ENCODE measurements at places on chromosomes 5 and 9.

DNA sequence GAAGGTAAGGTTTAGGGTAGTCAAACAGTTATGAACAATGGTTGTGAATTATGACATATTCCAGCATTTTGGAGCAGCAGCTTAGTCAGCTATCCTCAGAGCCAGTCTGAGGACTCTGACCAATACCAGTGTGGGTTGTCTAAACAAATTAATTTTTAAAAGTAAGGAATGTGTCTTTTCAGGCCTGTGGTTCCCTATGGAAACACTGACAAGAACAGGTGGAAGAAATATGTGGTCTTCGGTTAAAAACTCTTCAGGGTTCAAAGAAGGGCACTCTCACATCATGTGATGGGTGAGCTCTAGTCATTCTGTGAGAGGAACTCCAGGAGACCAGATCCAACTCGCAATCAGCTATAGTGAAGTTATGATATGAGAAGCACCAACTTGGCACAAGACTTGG, 33.5 kb upstream of the ALDOB start:
- DNase-seq, result no peak

GRCh38 chr9:136750526-136750925, 2.2 kb upstream of the LCN6 start:
- no peak for DNase-seq

DNA sequence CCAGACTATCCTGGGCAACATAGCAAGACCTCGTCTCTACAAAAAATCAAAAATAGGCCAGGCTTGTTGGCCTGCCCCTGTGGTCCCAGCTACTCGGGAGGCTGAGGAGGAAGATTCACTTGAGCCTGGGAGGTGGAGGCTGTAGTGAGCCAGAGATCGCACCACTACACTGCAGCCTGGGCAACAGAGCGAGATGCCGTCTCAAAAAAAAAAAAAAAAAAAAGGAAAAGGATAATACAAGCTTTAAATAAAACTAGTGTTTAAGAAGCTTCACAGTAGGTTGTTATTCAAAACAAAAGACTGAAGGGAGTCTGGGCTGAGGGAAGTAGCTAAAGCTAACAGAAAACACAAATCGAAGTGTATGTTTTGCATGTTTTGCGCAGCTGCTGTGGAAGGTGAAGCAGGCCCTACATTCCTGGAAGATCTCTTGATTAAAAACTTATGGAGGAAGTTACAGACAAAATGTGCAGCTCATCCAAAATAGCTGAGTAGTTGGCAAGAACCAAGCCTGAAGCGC, 581 bp upstream of the C9orf40 start:
- DNase-seq, result no peak

DNA sequence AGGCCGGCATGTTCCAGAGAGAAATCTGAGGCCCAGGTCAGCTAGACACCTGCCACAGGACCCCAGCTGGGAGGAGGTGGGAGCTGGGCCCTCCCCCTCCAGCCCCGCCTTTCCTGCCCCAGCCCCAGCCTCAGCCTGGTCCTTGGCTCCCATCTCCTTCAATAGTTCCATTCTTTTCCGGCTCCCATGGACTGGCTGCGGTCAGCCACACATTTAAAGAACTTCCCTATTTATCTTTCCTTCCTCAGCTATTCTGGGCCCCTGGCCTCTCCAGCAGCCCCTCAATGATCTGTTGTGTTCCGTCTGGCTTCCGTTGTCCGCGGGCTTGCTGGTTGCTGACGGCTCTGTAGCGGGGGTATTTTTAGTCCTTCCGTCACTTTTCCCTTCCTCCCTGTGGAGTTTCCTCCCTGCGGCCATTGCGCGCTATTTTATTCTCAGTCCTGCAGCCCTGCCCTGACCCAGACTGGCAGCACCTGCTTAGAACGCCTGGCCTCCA, 73.8 kb downstream of the AMBP start:
- peak; percentile 89 for DNase-seq

GRCh38 chr5:104904561-104904960, 1342.0 kb upstream of the NUDT12 start:
- DNase-seq, result no peak

DNA sequence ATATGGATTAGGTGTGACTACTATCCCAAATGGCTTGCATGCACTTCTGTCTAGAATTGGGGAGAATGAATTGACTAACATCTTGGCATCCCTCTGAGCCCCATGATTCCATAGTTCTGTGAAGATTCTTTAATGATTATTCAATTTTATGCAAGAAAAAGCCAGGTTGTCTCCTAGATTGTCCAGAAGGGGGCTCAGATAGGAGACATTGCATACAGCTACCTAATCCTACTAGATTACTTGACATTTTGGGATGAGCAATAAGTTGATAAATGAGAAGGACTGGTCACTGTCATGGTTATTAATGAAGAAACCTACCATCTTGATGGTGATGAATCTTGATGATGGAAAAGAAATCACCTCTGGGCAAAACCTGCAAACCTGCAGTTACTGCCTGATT, 117.0 kb downstream of the CARTPT start:
- no peak for DNase-seq

DNA sequence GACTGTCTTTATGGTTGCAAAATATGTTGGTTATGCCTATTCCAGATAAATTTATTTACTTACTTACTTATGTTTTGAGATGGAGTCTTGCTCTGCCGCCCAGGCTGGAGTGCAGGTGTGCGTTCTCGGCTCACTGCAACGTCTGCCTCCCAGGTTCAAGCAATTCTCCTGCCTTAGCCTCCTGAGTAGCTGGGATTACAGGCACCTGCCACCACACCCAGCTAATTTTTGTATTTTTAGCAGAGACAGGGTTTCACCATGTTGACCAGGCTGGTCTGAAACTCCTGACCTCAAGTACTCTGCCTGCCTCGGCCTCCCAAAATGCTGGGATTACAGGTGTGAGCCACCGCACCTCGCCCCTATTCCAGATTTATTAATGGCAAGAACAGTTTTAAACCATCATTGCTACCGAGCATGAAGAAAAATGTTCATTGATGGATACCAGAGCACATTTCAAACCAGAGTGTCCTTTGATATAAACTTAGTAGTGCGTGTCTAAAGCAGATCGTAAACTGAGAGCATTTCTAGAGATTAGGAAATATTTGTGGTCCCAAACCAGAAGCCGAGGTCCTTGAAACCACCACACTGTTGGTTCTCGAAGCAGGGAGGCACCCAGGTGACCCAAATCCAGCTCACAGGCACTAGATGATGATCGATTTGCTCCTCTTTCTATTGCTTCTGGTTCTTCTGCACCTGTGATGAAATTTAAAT, 85.2 kb downstream of the GRAMD2B start:
- DNase-seq, result no peak

DNA sequence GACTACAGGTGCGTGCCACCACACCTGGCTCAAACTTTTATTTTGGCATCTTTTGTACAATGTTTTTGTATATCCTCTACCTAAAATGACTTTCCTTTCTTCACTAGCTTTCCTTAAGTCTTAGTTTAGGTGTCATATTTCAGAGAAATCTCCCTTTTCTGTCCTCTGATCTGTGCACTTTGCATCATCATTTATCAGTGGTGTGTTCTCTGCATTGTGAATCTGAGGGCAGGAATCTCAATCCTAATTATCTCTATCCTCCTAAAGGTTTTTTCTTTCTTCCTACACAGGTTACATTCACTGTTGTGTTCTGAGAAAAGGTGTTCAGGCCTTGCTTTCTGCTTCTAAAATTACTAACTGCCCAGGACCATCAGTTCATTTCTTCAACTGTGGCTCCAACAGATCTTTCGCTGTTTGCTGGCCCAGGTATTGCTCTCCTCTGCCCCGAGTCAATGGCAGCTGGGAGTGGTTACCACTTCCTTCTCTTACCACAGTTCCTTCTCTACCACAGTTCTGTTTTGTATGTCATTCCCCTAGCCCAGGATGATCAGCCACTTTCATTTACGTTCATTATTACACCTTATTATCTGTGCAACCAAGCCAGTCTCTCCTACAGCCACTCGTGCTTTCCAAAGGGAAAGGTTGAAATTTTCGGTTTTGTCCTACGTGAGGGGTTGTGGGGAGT, 14.0 kb downstream of the TGFBR1 start:
- DNase-seq, result no peak

GRCh38 chr5:180160215-180160614, 48.8 kb downstream of the RASGEF1C start:
- no peak for DNase-seq

All from posterior vena cava (tissue), 2 donors.